Stimulated activated CD4-positive, alpha-beta T cell treated with anti-CD3 and anti-CD28 coated beads, TNF-alpha, amount 100 ng/mL, for 48 hours (primary cell): ENCODE measurements at places on chromosomes 7 and 10.

DNA sequence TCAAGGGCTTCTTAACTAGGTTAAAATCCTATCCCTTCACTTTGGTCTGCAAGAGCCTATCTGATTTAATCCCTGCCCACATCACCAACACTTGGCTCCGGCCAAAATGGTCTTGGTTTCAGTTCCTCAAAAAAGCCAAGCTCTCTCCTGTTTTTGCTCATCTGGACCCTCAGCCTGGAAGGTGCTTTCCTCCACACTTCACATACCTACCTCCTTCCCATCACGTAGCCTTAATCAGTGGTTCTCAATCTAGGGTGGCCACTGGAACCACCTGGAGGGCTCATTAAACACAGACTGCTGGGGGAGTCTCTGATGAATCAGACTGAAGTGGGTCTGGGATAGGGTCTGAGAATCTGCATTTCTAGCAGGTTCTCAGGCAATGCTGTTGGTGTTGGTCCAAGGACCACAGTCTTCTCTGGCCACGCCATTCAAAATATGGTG is 227.0 kb upstream of the AOAH start:
- DNase-seq: no peak

GRCh38 chr7:33334349-33334748 is 205.0 kb downstream of the BBS9 start:
- no peak for DNase-seq

DNA sequence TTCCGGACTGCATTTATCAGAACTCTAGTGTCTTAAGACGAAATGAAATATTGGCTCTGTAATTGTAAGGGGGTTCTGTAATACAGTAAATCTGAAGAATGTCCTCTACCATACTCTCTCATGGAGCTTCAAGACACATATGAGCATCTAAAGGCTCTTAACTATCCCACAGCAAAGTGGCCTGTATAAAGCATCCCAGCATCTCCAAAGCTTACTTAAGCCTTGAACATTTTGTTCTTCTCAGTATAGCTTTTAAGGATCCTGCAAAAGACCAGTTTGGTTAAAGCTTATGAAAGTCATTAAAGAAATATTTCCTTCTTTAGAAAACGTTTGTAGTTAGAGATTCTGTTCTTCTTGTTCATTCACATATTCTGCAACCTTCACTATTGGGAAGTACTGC is 75.1 kb downstream of the HGF start:
- no peak for DNase-seq

DNA sequence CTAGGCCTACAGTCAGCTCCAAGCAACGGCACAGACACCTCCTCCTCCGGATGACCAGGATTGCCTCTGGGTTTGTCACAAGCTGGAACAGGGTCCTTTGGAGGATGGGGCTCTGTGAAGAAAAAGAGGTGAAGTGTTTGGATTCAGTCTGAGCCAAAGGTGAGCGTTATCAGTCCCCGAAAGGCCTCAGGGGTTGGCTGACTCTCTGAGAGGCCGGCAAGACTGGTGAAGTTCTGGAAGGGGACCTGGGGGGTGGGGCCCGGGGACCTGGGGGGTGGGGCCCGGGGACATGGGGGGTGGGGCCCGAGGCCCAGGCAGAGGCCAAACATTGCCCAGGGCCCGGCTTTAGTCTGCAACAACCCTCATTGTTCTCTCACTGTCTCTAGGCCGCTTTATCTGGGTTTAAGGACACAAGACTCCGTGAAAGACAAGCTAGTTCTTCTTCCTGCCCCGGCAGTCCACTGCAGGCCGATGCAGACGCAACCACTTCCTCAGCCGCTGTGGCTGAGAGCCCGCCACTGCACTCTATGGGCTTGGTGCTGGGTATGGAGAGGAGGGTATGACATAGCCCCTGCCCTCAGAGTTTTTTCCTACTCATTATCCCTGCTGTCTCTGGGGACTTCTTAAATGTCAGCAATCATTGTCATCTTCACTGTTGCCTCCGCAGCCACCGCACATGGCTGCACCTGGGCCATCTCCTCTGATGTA is 27.4 kb upstream of the PSAP start:
- no peak for DNase-seq

GRCh38 chr10:31253237-31253636 is 65.8 kb upstream of the ZEB1 start:
- DNase-seq: no peak

DNA sequence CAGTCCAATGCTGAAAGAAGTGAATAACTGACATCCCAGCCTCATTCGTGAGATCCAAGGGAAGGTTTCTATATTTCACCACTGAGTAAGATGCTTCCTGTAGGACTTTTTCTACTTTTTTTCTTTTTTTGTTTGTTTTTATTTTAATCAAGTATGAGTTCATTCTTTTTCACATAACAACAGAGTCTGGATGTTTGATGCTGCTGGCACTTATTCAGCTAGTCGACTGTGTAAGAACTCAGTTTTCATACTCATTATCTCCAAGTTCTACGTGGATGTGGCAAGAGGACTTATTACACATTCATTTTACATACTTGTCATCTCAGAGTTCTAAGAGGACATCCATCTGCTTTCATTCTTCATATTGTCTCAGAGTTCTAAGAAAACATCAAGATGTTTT is 86.9 kb downstream of the CPXM2 start:
- no peak for DNase-seq

DNA sequence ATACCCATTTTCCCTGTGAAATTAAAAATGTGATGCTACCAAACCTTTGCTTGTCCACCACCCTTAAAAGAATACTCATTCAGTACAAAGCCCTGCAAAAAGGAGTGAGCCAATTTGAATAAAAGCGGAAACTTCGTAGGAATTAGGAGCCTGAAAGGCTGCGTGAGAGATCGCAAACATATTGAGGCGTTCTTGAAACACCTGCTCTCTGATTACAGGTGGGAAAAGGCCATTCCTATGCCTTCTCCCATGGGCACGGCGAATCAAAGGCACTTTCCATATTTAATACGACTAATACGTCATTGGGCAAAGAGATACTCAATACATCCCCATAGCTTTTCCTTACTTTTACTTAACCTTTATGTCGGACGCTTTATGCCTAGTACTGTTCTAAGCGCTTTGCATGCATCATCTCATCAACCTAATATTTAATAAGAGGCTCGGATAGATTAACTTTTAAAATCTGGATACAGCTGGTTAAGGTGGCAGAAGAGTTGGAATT is 30.9 kb upstream of the KMT2E start:
- DNase-seq: no peak

GRCh38 chr10:49488056-49488717 is 50.7 kb downstream of the ERCC6 start:
- no peak for DNase-seq

GRCh38 chr7:142739923-142740492 is 9.3 kb upstream of the PRSS1 start:
- no peak for DNase-seq

GRCh38 chr10:122854648-122855047 is 9.0 kb upstream of the CUZD1 start:
- no peak for DNase-seq

GRCh38 chr7:36942025-36942424 is 217.7 kb upstream of the AOAH start:
- DNase-seq: no peak

GRCh38 chr7:107661081-107661864 is 645 bp downstream of the SLC26A4 start:
- DNase-seq: peak; percentile 31

- DNase-seq: no peak
Measured at GRCh38 chr7:74187915-74188675, 13.9 kb downstream of the EIF4H start.

DNA sequence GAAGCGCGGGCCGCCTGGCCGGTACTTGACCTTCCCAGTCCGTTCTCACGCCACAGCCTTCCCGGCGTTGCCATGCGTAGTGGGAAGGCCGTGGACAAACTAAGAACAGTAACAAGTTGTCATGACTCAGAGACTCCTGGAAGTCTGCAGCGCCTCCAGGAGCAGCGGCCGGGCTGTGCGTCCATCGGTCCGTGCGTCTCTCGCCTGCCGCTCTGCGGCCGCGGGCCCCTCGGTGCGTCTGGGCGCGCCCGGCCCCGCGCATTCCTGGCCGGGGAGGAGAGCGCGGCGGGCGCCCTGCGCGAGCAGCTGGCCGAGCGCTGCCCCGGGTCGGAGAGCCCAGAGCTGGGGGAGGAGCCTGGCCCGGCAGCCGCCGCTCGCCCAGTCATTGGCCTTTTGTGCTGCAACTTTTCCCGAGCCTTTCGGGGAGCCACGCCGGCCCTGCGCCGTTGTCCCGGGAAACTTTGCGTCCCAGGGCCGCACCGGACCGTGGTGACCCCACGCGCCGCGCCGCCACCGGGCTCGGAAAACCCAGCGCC is 123.7 kb downstream of the TACC2 start:
- DNase-seq: no peak
